ENCODE measurements at places on chromosomes 6 and 20.

GRCh38 chr6:1287103-1287591 lies 24.8 kb upstream of the FOXQ1 start:
- DNase-seq = peak; percentile 19

- no peak for DNase-seq
Measured at GRCh38 chr20:57387463-57387862, 3.7 kb upstream of the RBM38 start.

DNA sequence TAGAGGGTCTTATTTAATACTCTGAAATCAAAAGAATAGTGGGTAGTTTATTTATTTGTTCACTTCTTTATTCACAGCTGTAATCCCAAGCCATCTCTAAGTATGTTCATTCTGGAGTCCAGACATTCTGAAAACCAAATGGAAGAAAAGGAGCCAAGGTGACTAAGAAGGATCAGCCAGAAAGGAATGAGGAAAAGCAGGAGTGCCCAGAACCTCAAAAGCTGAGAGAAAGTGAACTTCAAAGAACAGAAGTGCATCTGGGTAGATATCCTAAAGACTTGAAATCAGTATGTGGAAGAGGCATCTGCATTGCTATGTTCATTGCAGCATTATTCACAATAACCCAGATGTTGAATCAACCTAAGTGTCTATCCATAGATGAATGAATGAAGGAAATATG lies 94.8 kb downstream of the VIP start:
- no peak for DNase-seq

- DNase-seq = no peak
Measured at GRCh38 chr6:38155621-38156204, 336.2 kb downstream of the ZFAND3 start.

DNA sequence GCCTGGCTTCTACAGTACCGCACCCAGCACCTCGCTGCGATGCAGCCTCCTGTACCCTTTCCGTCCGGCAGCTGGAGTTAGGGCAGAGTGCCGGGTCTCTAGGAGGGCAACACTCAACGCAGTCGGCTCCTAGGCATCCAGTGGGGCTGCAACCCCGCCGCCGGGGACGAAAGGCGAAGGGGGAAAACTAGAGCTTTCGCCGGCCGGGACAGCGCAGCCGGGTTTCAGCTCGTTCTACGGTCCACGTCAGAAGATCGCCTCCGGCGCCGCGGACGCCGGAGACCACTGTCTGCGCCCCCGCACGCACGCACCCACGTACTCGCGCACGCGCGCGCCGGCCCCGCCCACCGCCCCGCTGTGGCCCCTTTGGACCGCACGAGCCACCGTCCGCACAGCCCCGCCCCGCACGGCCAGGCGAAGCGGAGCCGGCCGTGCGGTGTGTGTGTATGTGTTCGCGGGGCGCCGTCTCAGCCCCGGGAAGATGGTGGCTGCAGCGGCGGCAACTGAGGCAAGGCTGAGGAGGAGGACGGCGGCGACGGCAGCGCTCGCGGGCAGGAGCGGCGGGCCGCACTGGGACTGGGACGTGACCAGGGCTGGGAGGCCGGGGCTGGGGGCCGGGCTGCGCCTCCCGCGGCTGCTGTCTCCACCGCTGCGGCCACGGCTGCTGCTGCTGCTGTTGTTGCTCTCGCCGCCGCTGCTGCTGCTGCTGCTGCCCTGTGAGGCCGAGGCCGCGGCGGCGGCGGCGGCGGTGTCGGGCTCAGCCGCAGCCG lies at the start of gene ATRN:
Gene ATRN (plus strand): TSS at position 392 of the 770 bp plus-strand sequence. CDS start 90 bp downstream, at position 482.
- peak; percentile 92 for DNase-seq

DNA sequence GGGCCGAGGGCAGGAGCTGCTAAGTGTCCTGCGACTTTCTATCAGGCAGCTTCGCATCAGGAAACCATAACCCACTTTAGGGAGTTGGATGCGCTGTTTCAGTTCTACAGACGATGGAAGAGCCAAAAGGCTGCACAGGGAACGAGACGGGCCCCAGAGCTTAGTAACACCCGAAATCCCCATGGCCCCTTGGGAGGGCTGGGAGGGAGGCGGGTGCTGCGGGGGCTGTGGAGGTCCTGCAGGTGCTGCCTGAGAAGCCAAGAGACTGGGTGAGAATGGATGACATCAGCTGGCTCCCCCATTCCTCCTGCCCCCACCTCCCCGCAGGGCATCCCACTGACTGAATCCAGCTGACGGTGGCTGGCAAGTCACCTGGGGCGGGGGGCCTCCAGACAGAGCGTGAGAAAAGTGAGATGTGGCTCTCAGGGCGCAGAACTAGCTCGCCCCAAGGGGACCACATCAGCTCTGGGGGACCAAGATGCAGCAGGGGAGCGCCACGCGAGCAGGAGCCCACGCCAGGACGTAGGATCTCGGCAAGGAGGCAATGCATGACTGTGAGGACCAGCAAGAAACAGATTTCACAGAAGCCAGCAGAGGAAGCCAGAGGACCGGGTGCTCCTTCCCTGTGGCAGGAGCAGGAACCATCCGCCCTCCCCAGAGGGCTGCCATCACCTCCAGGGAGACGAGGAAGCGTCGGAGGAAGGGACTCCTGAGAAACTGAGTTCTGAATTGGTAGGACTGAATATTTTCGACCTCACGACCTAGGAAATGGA lies 36.8 kb downstream of the PNLDC1 start:
- no peak for DNase-seq

- no peak for DNase-seq
Measured at GRCh38 chr20:38373231-38373867, 27.1 kb downstream of the LBP start.

- peak; percentile 45 for DNase-seq
Measured at GRCh38 chr6:45479834-45480751, 102.4 kb upstream of the SUPT3H start.

DNA sequence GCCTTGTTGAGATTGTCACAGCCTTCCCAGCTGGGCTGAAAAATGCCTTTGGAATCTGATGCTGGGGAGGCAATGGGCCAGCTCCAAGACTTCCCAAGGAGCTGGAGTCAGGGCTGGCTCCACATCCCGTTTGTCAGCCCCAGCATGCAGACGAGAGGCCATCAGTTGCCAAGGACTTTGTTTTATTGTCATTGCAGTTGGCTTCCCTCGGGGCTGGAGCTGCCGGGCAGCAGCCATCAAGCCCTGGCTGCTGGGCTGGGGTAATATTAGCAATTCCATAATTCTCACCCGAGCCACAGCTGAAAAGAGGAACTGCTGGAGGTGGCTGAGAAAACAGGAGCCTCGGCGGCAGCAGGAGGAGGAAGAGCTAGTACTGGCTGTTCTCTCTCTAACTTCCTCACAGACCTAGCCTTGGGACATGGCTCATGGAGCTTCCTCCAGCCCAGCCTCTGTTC lies 182.5 kb downstream of the CDC5L start:
- DNase-seq = peak; percentile 84

DNA sequence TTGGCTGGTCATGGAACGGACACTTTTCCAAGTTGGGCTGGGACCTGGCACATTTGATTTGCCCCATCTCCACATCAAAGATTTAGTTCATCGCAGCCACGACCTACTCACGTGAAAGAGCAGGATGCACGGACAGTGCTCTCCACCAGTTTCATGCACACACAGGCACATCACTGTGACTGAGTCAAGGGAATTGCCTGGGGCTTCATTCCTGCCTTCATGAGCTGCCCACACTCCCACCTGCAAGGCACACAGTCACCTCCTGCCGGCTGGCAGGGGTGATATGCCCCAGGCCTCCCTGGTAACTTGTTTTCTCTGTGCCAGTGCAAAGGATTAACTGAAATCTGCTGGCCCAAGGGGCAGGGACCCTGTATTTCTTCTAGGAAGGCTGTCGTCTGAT lies 23.3 kb upstream of the CST1 start:
- no peak for DNase-seq

DNA sequence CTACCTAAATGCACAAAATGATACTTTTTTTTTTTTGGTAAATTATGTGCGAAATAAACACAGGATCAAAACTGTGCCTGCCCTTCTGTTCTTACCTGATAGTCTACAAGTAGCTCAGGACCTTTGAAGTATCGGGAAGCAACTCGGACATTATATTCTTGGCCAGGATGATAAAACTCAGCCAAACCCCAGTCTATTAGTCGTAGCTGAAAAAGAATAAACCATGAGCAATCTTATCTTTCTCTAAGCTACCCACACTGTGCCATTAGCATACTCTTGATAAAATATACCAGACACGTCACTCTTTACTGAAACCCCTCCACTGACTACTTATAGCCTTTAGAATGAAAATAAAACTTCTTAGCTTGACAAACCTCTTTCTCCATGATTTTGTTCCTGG lies 29.8 kb upstream of the TBC1D20 start:
- DNase-seq = no peak

GRCh38 chr6:117976030-117976651 lies 69.1 kb downstream of the SLC35F1 start:
- DNase-seq = peak; percentile 40

- no peak for DNase-seq
Measured at GRCh38 chr6:21946298-21946783, 350.5 kb downstream of the PRL start.

DNA sequence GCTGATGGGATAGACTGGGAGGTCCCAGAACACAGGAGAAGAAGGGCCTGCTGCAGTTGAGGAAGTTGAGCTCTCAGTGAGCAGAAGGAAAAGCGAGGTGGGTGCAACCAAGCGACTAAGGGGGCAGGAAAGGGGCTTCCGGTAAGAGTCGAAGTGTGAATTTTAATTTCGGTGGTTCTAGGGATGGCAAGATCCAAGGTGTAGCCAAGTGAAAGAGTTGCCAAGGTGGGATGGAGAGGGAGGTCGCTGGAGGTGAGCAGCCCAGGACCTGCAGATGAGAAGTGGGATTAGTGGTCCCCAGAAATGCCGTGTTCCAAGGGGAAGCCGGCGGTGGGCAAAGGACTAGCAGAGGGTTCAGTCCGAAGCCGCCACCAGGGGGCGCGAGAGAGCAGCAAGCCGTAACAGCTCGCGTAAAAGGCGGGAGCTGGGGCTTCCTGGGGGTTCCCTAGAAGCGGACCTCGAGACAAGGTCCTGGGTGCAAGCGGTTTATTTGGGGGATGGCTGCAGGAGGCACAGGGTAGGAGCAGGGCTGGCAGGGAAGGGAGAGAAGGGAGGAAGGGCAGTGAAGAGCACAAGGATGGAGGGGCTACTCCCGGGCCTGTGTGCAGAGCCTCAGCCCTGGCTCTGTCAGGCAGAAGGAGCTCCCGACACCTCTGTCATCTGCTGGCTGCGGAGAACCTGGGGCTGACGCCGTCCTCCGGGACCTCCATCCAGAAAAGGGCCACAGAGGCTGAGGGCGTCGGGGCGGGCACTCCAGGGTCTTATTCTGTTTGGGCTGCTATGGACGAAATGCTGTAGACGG lies 103.6 kb downstream of the PAX1 start:
- peak; percentile 32 for DNase-seq

DNA sequence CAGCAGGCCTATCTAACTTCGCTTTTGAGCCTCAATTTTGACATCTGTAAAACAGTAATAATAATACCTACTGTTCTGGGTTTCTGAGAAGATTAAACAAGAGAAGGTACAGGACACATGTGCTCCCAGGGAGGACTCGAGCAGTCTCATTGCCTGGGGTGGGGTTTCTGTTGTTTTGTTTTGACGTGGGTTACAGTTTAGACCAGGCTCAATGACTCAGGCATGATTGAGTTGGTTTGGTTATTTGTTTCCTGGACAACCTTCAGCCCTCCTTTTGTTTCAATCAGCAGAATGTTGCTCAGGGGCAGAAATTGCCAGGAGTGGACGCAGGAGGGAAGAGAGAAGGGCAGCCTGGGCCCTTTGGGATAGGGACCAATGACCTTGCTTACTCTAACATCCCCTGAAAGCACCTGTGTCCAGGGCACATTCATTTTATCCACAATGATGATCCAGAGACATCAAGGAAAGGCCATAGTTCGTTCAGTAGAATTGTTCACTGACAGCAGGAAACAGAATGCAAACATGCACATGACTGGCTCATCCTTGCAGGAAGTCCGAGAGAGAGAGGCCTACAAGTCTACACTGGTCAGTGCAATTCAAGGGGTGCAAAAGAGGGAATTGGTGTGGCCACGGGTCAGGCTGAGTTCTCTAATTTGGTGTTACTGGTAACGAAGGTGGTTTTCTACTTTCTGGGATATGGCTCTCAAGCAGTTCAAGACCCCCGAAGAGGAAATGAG lies 74.5 kb upstream of the MRPS10 start:
- no peak for DNase-seq

- no peak for DNase-seq
Measured at GRCh38 chr6:83853178-83854000, at the start of gene RIPPLY2. TSS of gene RIPPLY2 (plus strand) at chr6:83853360. CDS start at chr6:83853417, 57 bp downstream.

GRCh38 chr20:13220194-13220903 lies 725 bp upstream of the ISM1 start:
- peak; percentile 42 for DNase-seq

DNA sequence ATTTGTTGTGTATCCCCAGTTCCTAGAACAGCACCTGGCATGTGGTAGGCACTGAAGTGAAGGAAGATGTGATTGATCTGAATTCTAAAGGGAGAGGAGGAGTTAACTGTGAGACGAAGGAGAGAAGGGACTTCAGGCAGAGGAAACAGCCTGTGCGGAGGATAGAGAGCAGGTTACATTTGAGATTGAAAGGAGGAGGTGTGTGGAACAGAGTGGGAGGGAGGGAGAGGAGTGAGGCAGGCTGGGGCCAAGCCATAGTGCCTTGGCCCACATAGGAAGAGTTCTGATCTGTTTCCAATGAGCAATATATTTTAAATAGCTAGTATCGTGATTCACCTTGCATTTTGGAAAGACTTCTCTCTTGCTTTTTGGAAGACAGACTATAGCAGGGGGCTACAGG lies 13.9 kb upstream of the MROH8 start:
- DNase-seq = no peak

DNA sequence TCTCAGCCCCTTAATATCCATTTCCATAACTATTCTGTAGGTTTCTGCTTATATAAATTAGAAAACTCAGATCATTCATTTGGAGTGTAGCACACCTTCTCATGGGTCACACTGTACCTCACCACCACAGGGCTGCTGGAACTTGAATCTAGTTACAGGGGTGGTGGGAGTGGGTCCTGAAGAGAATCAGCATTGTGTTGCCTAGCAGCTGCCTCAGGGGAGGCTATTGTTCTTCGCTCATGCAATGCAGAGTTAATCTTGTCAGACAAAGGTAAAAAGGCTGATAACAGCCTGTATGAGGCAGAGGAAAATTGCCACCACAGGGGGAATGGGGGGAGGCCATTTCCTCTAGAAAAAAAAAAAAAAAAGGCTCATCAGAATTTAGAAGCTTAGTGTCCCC lies 496.0 kb upstream of the ADGRB3 start:
- DNase-seq = no peak

GRCh38 chr6:46199387-46199786 lies 28.6 kb upstream of the ENPP5 start:
- DNase-seq = no peak

GRCh38 chr20:37999526-38000263 lies 33.6 kb downstream of the TTI1 start:
- DNase-seq = no peak

- DNase-seq = peak; percentile 35
Measured at GRCh38 chr6:125787791-125788190, 3.0 kb upstream of the NCOA7 start.

GRCh38 chr20:4299773-4300172 lies 284.4 kb upstream of the RNF24 start:
- no peak for DNase-seq

DNA sequence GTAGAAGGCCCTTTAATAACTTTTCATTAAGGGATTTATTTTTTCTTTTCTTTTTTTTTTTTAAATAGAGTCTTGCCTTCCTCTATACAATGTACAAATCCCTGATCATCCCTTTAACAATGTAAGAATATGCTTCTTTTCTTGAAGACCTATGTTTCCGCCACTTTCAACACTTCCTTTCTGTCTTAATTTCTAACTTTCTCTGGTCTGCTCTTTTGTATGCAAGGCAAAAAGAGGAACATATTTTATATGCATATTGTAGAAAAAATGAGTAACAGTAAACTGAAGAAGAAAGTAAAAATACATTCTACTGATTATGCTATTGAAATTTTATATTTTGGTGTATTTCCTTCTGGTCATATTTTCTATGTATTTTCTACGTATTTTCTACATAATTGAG lies 484.7 kb downstream of the TFAP2B start:
- peak; percentile 62 for DNase-seq

All from KBM-7 (cell line).